ENCODE measurements at places on chromosomes 2 and 18. TPM values are rescaled to one million over a fixed set of nuclear protein-coding genes. Genes with fewer than 3 reads are reported as not detected.

DNA sequence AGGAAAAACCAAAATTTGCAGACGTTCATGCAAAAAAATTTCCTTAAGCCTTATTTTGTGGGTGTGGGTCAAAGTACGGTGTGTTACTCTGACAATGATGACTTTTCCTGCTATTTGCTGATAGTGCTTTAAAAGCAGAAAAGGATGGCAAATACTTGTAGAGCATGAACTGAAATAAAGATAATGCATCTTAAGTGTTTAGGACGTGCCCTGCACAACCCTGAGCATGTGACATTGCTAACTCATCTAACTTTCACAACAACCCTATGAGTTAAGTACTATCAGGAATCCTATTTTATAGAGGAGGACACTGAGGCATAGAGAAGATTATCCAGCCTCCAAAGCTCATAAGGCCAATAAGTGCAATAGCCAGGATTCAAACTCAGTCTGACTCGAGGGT is 143.3 kb downstream of the RNF152 start:
- DNase-seq: no peak

- no peak for DNase-seq
Measured at GRCh38 chr2:150351922-150352321, 135.5 kb downstream of the RND3 start.

DNA sequence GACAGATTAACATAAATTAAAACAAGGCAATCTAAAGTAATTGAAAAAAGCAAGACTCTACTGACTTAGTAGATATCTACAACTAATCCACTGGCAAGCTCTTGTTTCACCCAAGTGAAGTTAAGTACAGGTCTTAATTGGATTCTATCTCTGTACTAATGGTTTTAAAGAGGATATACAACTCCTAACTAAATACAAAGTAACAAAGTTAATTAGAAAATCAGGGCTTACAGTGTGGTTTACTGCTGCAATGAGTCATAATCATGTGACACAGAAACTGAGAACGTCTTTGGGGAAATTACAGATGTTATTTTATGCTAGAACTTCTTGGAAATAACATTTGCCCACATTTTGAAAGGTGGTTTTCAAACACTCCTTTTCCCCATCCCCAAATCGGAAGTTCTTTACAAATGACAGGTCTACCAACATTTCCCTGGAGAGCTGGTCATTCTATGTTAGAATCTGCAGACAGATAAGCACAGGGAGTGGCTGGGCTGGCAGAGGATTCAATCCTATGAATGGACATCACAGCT is 245.3 kb downstream of the STK39 start:
- no peak for DNase-seq

DPP4 gene
- total RNA-seq: 67.4 TPM

- DNase-seq: no peak
Measured at GRCh38 chr2:241844831-241845578, 13.7 kb downstream of the PDCD1 start.

DNA sequence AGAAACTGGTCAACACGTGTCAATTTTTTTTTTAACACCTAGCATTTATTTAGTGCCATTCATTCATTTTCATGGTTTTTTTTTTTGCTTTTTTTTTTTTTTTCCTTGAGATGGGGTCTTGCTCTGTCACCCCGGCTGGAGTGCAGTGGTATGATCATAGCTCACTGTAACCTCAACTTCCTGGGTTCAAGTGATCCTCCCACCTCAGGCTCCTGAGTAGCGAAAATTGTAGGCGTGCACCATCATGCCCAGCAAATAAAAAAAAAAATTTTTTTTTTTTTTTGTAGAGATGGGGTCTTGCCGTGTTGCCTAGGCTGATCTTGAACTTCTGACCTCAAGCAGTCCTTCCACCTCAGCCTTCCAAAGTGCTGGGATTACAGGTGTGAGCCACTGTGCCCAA is 21.1 kb downstream of the USP14 start:
- DNase-seq: no peak

LIPG gene
- 1.3 TPM for total RNA-seq

DNA sequence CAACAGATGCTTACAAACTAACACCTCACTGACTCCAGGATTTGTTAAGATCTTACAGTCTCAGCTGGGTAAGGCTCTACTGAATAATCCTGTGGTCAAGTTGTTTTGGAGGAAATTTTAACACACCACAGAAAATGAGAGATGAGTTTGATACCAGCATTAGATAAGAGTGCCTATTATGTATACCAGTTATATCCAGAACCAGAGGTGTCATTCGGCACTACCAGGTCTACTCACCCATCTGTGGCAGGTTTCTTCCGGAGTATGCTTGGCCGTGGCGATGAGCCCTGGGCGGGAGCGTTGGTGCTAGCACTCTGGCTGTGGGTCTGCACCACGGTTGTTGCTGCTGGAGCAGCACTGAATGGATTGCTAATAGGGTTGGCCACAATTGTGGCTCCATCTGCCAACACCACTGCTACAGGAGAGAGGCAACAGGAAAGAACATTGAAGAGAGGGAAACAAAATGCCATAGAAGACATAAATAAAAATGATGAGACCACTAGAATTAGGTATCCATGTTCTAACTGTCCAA is 41.2 kb downstream of the SAP130 start:
- DNase-seq: no peak

- no peak for DNase-seq
Measured at GRCh38 chr18:76994086-76994654, 138.4 kb downstream of the MBP start.

GRCh38 chr18:63844254-63844653 is 43.3 kb upstream of the SERPINB2 start:
- DNase-seq: no peak

GRCh38 chr2:21981127-21981526 is 857.4 kb downstream of the TDRD15 start:
- no peak for DNase-seq

GRCh38 chr18:48133671-48134251 is 203.3 kb upstream of the SMAD2 start:
- no peak for DNase-seq

KCNIP3 gene
- 0.13 TPM for total RNA-seq

DNA sequence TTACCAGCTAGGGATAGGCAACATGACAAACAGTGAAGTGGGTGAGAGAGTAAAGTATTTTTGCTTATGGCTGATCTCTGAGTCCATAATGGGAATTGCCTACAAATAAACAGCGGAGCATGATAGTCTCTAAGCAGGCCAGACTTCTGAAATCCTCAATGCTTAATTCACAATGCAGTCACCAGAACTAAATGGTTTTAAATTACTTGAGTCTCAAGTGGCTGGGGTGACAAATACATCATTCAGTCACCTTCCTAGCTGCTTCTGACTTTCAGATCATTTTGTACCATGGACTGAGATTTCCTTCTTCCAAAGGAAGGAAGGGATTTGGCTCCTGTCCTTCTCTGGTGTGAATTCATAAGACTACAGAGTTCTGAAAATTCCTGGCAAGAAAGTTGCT is 82.8 kb upstream of the RMP24 start:
- no peak for DNase-seq

DNA sequence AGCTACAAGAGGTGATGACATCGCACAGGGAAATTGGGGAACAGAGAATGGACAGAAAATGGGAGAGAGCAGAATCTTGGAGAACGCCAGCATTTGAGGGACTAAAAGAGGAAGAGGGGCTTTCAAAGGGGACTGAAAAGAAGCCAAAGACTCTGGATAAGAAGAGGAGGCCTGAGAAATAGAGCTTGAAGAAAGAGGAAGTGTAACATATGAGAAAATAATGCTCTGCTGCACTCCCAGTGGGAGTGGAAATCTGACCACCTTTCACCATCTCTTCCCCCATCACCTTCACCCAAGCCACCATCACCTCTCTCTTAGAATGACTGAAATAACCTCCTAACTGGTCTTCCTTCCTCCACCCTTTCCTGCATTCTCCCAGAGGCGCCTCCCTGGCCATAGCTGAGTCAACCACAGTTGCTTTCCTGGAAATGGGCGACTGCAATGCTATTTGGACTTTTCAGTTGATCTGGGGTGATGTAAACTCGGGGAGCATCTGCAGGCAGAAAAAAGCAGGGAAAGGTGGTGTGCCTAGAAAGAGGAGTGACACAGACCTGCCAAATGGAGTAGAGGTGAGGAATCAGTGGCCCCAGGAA is 16.8 kb downstream of the CXCR1 start:
- no peak for DNase-seq

MTIF2 gene
- 26.3 TPM for total RNA-seq

GRCh38 chr2:28687171-28687570 is 64.5 kb upstream of the PPP1CB start:
- no peak for DNase-seq

DNA sequence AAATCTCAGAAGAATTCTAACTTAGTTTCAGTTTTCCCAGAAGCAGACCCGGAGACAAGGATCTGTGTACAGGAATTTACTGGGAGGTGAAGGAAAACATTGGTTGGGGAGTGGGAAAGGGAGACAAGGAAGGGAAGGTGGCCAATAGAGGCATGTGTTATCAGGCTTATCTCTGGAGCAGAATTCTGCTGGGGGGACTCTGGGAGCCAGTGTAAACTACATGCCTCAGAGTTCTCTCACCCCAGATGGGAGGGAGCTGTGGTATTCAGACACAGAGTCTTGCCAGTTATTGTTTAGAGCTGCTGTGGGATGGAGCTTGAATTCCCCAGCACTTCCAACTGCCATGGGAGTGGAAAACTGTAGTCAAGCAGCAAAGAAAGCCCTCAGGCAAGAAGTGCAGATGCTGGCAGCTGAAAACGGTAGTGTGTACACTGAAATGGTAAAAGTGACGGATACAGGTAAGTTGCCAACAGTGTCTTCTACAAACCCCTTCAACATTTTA is 19.0 kb downstream of the DNPEP start:
- DNase-seq: no peak

B3GNT7 gene
- 7.2 TPM for total RNA-seq

- DNase-seq: no peak
Measured at GRCh38 chr2:134576478-134576877, 142.3 kb downstream of the TMEM163 start.

DNA sequence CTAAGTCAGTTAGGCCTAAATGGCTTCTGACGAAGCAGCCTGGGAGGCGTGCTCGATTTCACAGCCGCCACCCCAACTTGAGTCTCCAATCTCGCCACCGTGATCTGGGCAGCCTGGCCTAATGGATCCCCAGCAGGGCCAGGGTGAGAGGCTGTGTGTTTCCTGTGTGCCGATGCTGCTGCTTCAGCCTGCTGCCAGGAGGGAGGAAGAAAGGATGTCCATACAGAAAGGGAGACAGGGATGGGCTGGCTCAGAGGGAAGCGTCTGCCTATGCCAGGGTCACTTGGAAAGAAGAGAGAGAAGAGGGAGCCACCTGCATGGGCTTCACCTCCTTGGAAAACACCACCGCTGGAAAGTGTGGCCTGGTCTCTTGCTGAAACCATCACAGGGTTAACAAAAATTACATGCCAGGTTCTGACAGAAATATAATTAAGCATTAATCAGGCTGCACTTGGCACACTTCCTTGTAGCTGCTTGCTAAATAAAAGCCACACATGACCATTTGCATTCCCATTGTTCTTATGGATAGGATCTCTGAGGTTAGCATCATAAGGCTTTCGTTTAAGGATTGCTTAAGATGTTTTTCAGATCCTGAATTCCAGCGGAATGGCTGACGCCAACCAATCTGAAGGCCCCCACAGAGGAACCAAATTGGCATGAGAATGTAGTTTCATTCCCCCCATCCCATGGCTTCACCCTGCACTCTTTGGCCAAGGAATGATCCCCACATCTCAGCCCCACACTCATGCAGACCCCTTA is 108.8 kb upstream of the SLC1A4 start:
- DNase-seq: no peak
